ENCODE measurements at places on chromosomes 1 and 21.
A peak's percentile ranks its signal among the peaks of the same experiment; 100 is the strongest.

GRCh38 chr1:35444519-35444774, 112.8 kb downstream of the KIAA0319L start:
- no peak for DNase-seq

GRCh38 chr21:45910548-45911221, 70.9 kb upstream of the COL6A1 start:
- no peak for DNase-seq

- DNase-seq, result peak; percentile 49
Measured at GRCh38 chr1:151661751-151662150, 49.9 kb downstream of the SNX27 start.

GRCh38 chr1:160451119-160451858, 50.9 kb downstream of the VANGL2 start:
- DNase-seq, result no peak

DNA sequence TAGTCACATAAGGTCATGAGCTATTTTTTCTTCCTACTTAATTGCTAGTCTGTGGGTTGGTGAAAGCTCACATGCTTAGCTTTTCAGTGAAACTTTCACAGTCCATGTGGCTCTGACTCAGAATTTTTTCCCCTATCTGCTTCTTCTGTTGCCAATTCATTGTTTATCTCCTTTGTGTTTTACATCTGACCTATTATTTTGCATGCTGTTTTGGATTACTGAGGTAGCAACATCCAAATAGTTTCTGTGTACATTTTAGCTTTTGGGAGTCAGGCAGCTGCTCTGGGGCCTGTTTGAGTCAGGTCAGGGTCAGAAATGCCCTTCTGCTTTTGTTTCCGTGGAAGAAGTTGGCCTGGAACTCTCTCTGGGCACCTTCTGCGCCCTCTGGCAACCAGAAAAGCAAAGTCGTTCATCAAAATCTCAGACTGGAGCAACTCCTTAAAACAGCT, 40.0 kb downstream of the ROR1 start:
- DNase-seq, result peak; percentile 44

- DNase-seq, result no peak
Measured at GRCh38 chr1:233168384-233168783, 127.1 kb downstream of the PCNX2 start.

DNA sequence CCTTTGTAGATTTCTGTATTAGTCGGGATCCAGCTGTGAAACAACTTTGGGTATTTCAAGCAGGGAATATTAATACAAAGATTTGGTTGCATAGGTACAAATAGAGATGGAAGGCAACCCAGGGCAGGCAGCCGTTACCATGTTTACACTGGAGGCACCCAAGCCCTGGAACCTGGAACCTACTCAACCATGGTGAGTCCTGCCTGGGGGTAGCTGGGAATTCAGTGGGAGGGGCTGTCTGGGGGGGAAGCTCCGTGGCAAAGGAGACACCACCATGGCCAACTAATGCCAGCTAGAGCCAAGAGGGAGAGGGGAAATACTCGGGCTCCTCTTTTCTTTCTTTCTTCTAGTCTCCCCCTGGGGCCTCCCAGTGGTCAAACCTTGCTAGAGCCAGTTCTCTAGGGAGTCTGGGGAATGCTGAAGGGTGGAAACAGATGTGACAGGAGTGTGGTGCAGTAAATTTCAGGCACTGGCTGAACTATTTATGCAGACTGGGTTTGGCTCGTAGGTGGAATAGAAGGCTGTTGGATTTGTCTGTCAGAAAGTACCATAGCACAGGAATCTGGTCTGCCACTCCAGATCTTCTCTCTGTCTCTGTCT, 91.9 kb upstream of the CACNA1E start:
- no peak for DNase-seq

GRCh38 chr1:246592695-246593094, 26.4 kb downstream of the CNST start:
- DNase-seq, result no peak

- DNase-seq, result peak; percentile 38
Measured at GRCh38 chr1:167121375-167122120, 27.7 kb downstream of the STYXL2 start.

GRCh38 chr1:66262208-66262963, 271.6 kb upstream of the SGIP1 start:
- no peak for DNase-seq

DNA sequence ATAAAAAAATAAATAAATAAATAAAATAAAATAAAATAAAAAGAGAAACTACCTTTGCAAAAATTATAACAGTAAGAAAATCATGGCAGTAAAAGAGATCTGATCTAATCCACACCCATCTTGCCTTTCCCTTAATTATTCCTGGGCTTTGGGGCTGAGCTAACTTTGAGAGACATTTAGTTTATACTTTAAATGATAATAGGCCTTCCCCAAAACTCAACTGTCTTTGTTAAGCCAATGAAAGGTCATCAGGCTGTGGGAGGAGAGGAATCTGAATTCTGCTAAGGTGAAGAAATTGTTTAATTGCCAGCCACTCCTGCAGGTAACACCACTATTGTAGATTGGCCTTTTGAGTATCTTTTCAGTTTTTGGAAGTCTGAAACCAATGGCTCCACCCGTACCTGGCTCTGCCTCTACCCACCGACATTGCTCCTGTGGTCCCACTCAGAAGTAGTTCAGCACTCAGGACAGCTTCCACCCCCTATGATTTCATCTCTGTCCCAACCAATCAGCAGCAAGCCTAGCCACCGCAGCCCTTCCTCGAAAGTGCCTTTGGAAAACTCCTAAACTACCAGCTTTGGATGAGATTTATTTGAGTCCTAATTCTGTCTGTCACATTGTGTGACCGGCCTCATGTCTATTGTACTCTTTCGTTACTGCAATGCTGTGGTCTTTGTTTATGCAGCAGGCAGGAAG, 23.0 kb upstream of the PNRC2 start:
- no peak for DNase-seq

DNA sequence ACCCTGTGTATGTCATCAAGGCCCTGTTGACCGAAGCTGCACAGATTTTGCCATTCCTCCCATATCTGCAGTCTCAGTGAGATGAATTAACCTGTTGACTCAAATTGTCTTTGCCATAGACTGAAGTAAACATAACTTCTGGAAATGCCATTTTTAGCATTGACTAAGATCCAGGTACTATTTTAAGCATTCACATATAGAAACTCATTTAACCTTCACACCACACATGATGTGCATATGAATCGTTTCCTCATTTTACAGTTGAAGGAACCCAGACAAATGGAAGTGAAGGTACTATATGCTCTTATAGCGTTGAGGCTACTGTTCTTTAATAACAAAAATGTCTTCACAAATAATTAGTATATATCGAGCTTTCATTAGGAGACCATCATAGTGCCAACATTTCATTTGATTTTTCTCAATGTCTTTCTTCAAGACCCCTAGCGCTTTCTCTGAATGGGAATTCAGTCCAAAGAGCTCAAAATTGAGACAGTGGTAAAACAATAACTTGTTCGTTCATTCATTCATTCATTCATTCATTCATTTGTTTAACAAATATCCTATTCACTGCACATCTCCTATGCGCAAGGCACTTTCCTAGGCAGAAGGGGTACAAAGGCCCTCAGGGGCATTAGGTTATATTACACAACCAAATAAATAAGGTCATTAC, 444.7 kb downstream of the ADGRL2 start:
- no peak for DNase-seq

DNA sequence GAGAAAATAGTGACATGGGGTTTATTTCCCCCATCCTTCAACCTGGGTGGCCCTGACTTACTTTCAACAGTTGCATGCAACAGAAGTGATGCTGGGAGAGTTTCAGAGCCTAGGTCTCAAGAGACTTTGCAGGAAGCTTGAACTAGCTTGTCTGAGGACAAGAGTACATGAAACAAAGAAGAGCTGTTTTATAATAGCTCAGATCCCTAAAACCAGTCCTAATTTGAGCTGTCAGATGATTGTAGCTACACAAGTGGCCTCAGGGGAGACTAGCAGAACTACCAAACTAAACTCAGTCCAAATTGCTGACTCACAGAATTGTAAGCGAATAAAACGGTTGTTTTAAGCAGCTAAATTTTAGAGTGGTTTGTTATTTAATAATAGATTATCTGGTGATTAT, 17.1 kb downstream of the RC3H1 start:
- no peak for DNase-seq

GRCh38 chr1:67836769-67837168, 3.5 kb upstream of the GNG12 start:
- no peak for DNase-seq

GRCh38 chr1:71610476-71610875, 529.6 kb upstream of the ZRANB2 start:
- DNase-seq, result no peak

DNA sequence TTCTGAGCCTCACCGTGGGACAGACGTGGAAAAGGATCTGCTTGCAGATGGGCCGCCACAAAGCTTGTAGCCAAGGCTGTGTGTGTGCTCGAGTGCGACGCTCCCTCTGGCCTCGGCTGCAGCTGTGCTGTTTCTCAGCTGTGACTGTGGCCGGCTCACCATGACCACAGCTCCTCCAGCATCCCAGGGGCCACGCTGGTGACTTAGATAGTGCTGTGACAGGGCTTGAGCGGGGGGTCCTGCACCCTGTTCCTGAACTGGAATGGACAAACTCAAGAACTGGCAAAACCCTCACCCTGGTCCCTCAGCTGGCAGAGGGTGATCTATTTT, 17.4 kb upstream of the ACTRT2 start:
- no peak for DNase-seq

GRCh38 chr1:78432016-78432415, 58.8 kb upstream of the PTGFR start:
- no peak for DNase-seq

- DNase-seq, result no peak
Measured at GRCh38 chr1:77958850-77959249, 20.0 kb downstream of the FUBP1 start.

- peak; percentile 79 for DNase-seq
Measured at GRCh38 chr1:3453203-3453761, 1.2 kb upstream of the ARHGEF16 start.

- DNase-seq, result peak; percentile 55
Measured at GRCh38 chr1:180163041-180163440, 8.4 kb downstream of the QSOX1 start.

GRCh38 chr1:226209307-226210059, 14.0 kb upstream of the MIXL1 start:
- no peak for DNase-seq

DNA sequence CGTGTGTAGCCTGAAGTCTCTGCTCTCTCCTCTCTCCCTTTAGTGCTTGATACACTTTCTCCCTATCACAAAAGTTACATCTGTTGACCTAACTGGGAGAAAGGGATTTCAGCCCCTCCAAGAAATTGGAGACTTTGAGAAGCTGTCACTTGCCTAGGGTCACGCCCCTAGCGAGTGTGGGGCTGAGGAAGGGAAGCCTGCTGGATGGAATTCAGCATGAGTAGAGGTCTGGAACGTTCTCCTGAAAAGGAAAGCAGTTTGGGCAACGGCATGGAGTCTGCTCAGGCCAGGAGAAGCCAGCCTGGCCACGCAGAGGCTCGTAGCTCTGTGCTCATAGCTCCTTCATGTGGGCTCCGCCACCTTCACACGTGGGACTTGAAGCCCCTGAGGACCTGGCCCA, 22.4 kb downstream of the COL16A1 start:
- DNase-seq, result no peak

DNA sequence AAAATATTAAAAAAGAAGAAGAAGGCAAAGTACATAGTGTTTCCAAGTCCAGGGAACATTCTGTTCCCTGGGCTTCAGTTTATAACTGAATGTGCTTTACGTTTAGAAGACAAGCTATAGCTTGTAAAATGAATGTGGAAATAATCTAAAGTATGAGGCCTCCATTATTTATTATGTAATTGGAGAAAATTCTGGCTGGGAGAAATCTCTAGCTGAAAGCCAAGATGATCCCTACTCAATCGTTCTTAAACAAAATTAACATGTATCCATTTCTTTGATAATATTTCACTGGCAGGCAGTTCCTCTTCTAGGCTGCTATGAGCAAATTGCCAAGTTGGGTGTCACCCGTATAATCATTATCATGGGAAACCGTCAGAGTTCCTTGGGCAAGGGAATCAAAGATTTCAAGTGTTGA, 52.2 kb upstream of the ETS2 start:
- DNase-seq, result peak; percentile 50

DNA sequence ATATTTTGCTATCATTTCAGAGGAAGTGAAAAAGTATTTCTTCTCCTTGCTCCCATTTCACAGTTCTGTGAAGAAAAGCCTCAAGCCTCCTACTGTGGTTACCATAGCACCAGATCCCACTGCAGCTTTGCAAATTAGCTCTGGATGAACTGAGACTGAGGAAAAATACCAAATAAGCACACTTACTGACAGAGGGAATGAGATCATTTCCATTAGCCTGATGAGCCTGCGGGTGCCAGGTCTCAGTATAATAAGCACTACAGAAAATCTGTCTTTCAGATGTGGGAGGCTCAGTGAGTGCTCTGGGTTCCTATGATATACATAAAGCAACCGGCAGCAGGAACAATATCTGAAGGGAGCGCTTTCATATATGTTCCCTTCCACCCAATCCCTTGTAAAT, 21.4 kb downstream of the XKR8 start:
- no peak for DNase-seq

DNA sequence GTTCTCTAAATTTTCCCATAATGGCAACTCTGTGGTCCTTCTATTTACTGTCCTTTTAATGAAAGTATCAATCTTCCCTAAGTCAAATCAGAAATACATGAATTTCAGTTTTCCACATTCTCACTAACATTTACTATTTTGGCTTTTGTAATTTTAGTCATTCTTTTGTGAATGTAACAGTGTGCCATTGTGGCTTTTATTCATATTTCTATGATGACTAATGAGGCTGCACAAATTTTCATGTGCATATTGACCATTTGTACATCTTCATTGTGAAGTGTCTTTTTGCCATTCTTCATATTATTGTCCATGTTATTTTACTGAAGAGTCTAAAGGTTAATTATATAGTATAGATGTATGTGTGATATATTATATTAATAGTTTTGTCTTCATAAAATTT, 431.0 kb upstream of the BRINP3 start:
- DNase-seq, result no peak

- DNase-seq, result peak; percentile 91
Measured at GRCh38 chr1:151326619-151327222, 495 bp downstream of the PI4KB start.

DNA sequence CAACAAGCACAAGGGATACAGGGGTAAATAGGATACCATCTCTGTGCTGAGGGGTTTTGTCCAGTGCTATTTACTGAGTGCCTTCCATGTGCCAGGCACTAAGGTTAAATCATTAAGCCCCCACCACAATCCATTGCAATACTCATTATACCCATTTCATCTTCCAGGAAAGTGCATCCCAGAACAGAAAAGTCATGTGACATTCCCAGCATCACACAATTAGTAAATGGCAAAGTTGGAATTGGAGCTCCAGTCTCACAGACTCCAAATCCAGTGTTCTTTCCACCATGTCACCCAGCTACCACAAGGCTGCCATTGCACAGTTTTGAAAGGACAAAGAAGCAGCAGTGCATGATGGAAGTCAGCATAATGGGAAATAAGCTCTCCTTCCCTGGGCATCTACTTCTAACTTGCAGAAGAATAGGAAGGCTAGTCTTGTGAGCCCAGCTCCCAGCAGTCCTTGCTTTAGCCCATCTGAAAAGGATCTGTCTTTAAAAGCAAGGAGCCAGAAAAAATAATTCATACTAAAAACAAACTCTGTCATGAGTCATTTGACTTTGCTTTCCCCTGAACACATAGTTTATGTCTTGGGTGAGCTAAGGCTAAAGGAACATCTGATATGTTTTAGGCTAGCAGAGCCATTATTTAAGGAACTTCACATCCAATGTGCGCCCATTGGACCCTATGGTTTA, 111.4 kb upstream of the HOOK1 start:
- no peak for DNase-seq

GRCh38 chr1:236882678-236883077, 87.6 kb downstream of the MTR start:
- no peak for DNase-seq
